ENCODE measurements at places on chromosomes 3 and 15. TPM values are rescaled to one million over a fixed set of nuclear protein-coding genes. Genes with fewer than 3 reads are reported as not detected.

Gene FEZF2
- total RNA-seq: not detected

Gene IL20RB
- total RNA-seq: 291 TPM

DNA sequence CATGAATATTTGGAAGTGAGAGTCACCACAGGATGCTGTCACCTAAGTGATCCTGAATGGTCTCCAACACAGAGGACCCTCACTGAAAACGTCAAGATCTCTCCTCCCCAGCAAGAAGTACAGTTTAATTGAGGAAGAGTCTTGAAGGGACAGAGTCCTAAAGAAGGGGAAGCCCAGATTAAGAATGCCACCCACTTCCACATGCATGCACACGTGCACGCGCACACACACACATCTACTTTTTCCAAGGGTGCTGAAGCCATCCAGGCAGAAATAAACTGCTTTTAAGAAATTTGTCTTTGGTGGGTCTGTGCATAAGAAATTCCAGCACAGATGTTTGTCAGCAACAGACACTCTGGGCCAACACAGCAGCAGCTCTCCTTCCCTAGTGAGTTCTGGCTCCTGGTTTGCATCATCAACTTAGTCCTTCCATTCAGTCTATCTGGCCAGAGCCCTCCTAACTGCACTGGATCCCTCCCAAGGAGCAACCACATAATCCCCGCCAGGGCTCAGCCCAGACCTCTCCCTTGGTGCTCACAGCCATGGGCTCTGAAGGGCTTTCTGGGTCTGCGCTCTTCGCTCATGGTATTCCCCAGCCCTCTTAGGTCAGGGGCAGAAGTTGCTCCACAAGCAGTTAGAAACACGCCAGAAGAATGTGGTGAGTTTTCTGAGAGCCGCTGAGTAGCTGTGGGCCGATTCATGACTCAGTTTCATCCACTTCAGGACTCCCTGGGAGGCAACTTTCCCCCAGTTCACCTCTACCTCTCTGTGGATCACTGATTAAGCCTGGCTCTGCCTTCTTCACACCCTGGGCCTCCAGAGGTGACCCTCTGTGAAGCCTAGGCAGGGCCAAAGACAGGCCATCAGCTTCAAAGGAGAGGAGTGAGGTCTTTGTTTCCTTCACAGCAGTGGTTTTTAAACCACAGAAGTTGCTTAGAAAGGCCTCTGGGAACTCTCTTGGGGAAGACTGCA, 132.6 kb upstream of the LIPC start:
- no peak for DNase-seq

DNA sequence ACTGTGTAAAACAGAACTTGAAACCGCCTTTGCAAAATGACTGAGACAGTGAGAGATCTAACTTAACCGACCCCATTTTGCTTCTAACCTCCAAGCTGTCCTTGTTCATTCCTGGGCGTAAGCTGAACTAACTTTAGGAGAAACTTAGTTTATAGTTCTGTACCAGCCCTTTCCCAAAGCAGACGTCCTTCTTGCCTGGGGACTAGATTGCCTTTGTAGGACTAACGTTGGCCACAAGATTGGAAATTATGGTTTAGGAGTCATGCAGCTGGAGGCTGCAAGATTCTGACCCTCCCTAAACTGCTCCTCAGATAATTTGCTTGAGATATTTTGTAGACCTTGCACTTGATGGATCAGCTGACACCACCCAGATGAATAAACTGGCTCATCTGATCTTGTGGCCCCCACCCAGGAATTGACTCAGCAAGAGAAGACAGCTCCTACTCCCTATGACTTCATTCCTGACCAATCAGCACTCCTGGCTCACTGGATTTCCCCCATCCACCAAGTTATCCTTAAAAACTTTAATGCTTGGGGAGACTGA, 219.9 kb upstream of the PROK2 start:
- DNase-seq: peak; percentile 53

- DNase-seq: no peak
These were observed 642.9 kb upstream of the KCNMB2 start for GRCh38 chr3:177893331-177893730.

GRCh38 chr3:46705022-46705530, 3.9 kb downstream of the TMIE start:
- DNase-seq: peak; percentile 51

DNA sequence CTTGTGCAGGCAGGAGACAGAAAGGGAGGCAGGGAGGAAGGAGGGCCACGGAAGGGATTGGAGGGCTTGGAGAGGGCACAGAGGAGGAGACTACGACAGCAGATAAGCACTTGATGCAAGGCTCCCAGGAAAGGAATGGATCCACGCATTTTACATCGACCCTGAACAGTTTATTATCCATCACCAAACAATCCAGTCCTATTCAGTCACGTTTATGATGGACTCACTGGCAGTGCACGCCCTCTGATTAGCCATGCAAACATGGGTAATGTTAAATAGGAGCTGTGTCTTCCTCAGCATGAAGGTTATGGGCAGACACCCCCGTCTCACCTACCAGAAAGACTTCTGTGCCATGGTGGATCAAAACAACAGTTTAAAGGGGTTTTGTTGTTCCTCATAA, 80.2 kb upstream of the SNRK start:
- no peak for DNase-seq

GRCh38 chr15:35098737-35099136, 13.6 kb upstream of the NANOGP8 start:
- DNase-seq: no peak

- peak; percentile 13 for DNase-seq
These were observed 984 bp upstream of the SMARCC1 start for GRCh38 chr3:47782446-47783308.
